ENCODE measurements at places on chromosomes 3 and 15.

DNA sequence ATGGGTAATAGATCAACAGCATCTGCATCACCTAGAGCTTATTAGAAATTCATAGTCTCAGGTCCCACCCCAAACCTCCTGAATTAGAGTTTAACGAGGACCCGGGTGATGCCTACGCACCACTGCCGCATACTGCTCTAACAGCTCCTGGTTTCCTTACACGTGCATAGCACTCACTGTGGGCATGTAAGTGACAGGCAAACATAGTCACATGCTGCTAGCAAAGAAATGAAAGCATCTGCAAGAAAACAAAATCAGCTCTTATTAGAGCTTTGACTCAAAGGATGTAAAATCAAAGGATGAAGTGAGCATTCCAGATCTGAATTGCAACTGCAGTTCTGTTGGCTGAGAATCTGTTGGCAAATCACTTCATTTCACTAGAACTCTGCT lies 19.1 kb upstream of the RIOX2 start:
- no peak for DNase-seq

DNA sequence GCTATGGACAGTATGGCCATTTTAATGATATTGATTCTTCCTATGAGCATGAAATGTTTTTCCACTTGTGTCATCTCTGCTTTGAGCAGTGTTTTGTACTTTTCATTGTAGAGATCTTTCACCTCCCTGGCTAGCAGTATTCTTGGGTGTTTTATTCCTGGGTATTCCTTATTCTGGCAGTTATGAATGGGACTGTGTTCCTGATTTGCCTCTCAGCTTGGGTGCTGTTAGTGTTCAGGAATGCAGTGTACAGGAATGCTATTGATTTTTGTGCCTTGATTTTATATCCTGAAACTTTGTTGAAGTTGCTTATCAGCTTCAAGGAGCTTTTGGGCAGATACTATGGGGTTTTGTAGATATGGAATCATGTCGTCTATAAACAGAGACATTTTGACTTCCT lies 49.5 kb upstream of the CTXND1 start:
- DNase-seq, result no peak

- DNase-seq, result no peak
Observed at GRCh38 chr3:188573956-188574355, 420.0 kb downstream of the LPP start.

DNA sequence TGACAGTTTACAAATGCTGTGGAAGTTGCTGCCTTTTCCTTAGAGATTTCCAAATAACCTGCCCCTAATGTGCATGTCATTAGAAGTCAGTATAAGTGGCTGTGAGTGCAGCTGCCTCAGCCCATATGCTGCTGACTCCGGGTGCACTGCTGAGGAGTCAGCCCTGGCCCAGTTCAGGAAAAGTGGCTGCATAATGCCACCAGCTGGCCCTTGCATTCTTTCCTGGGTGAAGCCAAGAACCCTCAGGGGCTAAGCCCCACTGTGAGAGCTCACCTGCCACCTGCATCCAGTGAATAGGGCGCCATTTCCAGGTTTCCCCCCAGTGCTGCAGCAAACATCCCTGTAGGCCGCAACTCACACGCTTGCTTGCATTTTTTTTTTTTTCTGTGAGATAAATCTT lies 139.9 kb downstream of the TJP1 start:
- no peak for DNase-seq

DNA sequence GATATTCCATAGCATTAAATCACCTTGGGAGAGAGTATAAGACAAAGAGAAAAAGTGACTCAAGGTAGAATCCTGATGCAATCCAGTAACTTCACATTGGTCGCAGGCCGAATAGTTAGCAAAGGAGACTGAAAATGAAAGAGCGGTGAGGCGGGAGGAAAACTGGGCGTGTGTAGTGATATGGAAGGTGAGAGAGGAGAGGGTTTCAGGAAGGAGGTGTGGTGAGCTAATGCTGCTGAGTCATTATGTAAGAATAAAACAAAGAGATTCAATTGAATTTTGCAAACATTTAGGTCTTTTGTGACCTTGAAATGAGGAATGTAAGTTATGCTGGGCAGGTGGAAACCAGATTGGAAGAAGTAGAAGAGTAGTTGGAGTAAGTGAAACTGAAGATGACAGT lies 235.3 kb downstream of the C3orf38 start:
- no peak for DNase-seq
